Activated naive CD8-positive, alpha-beta T cell treated with anti-CD3 and anti-CD28 coated beads, Interleukin-2, amount 50 U/mL, for 16 hours (primary cell): ENCODE measurements at places on chromosomes 7 and 10.

DNA sequence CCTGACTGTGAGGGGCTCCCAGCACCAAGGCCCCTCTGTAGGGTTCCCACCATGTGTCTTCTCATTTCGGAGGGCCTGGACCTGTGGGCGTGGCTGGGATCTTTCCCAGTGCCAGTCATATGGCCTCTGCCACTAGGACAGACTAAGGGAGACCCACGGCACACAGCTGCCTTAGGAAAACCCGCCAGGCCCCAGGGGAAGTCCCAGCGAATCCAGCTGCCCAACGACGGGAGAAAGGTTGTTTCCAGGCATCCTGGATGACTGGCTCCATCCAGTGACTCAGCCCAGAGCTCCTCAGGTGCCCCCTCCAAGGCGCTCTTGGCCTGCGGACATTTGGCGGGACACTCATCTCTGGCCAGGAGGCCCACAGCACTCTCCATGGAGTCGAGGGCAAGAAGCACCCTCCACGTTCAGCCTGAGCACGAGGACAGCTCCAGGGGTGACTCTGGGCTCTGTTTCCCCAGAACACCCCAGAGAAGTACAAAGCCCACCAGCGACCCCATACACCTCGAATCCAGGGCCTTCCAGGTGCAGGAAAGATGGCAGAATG lies 39.9 kb downstream of the PWWP2B start:
- DNase-seq, result no peak

- DNase-seq, result no peak
These were observed 77.0 kb upstream of the PODXL start for GRCh38 chr7:131633342-131633843.

- no peak for DNase-seq
These were observed 20.9 kb downstream of the CD36 start for GRCh38 chr7:80659120-80660055.

DNA sequence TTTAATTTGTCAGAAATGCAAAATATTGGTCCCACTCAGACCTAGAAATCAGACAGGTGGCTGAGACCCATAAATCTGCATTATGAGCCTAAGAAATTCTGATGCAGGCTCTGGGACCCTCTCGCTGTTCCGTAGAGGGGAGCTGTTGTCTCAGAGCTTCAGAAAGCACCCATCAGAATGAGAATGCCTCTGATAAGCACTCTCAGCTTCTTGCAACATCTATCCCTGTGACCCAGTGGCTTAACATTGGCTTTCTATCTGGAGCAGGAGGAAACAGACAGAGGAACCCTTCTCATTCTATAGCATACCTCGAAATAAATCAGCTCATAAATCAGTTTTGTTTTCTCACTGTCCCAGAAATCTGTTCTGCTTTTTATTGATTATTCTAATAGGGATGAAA lies 184.6 kb upstream of the SP4 start:
- DNase-seq, result no peak
